ENCODE measurements at places on chromosomes 12 and 14.
A peak's percentile ranks its signal among the peaks of the same experiment; 100 is the strongest.

GRCh38 chr12:50059440-50060119 lies 2.2 kb downstream of the ASIC1 start:
- DNase-seq, result no peak

DNA sequence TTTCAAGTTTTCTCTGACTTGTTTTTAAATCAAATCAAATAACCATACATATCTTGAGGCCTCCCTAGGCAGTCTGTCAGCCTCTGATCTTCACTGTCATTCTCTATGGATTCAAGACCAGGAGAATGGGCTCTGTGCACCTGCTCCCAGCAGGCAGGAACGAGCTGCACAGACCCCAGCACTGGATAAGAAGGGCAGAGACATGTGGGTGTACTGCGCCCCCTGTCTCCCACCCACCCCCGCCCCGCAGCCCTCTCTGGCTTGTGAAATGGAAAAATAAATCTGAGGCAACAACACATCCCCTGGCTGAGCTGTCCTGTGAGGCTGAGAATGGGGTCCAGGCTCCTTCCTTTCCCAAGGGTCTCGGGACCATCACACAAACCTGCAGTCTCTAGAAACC lies 26.3 kb downstream of the CLMN start:
- no peak for DNase-seq

- DNase-seq, result no peak
These were observed 27.2 kb downstream of the NGB start for GRCh38 chr14:77243853-77244252.

GRCh38 chr14:72546344-72547016 lies 347.4 kb downstream of the DPF3 start:
- no peak for DNase-seq

DNA sequence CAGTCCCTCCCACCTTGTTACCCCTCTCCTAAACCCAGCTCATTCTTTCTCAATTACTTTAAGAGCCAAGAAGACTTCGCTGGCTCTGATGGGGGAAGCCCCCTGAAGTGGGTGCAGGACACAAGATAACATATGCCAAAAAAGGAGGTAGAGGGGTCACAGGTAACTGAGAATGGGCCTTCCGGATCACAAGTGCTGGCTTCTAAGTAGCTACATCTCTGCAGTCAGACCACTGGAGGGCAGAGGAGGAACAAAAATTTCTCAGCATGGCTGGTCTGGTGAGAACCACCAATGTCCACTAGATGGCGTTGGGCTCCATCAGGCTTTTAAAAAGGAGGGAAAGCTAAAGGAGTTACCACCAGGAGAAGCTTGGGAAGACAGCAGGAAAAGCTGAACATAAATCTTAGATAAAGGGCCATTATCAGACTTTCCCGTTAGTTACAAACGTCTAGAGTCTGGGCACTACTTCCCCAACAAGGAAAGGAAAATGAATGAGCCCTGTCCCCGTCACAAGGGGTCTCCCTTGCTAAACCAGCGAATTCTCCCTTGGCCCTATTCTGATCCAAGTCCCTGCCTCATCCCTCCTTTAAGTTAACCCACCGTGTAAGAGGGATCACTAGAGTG lies 11.6 kb upstream of the CDH24 start:
- DNase-seq, result peak; percentile 83

DNA sequence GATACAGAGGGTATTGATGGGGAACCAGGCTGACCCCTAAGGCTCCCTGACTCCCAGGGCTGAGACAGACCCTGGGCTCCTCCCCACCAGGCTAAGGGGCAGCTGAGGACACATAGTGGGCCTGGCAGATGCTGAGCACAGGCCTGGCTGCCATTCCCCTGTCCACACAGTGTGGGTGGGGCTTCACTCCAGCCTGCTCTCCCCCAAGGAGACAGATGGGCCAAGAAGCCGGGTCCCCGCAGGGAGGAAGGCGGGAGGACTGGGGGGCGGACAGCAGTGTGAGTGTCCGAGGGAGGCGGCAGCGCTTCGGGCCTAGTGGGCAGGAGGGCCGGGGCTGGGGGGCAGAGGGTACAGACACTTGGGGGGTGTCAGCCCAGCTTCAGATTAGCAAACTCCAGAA lies 32.0 kb downstream of the RFLNA start:
- DNase-seq, result no peak

- no peak for DNase-seq
These were observed 434.4 kb upstream of the PDE3A start for GRCh38 chr12:19933924-19934323.

DNA sequence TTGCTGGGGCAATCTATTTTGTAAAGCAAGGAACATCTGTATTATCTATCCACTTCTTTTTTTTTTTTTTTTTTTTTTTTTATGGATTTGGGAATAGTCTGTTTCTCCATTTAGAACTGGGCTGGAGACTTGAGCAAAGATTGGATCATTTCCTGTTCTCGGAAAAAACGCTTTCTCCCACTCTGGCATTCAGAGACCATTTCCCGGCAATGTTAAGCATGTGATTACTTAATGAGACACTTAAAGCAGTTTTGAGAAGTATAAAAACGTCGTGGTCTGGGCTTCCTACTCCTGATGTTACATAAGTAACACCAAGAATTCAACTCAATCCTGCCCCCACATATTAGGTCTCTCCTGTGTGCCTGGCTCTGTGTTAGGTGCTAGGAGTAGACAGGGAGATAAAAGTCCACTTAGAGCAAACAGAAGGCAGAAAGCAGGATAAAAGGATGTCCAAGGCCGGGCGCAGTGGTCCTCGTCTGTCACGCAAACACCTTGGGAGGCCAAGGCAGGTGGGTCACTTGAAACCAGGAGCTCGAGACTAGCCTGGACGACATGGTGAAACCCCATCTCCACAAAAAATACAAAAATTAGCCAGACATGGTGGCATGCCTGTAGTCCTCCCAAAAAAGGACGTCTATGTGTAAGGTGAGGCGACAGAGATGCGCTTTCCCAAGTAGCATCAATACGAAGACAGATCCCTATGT lies 152.1 kb upstream of the GSC start:
- no peak for DNase-seq

- DNase-seq, result no peak
These were observed 407.0 kb upstream of the SEL1L start for GRCh38 chr14:81940651-81941050.

GRCh38 chr12:54356951-54357356 lies 7.3 kb downstream of the GPR84 start:
- DNase-seq, result no peak

GRCh38 chr12:83389237-83389996 lies 702.7 kb downstream of the TMTC2 start:
- DNase-seq, result no peak

- DNase-seq, result no peak
These were observed 348.8 kb downstream of the PDZRN4 start for GRCh38 chr12:41536813-41537490.

GRCh38 chr14:42929806-42930480 lies 1323.3 kb downstream of the LRFN5 start:
- DNase-seq, result no peak

GRCh38 chr14:99601361-99601831 lies 2.6 kb downstream of the CCDC85C start:
- no peak for DNase-seq

GRCh38 chr12:83198291-83199015 lies 511.7 kb downstream of the TMTC2 start:
- DNase-seq, result no peak

DNA sequence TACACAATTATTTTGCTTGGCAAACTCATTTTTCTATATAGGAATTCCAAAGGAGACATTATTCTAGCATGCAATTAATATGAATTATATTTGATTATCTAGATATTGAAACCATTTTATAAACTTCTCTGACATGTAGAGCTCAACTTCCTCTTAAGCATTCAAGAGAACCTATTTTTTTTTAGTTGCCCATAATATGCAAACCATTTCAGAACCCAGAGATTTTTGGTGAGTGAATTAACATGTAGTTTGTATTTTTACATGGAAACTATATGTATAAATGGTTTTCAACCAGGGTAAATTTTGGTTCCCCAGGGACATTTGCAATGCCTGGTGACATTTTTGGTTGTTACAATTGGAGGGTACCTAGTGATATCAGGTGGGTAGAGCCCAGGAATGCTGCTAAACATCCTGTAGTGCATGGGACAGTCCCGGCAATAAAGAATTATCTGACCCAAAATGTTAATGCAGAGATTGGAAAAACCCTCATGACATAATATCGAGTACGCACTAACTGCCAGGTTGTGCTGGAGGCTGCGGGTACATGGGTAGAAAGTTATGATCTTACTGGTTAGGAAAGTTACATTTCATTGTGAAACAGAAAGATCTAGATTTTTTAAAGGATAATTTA lies 338.9 kb upstream of the GARIN2 start:
- DNase-seq, result no peak

GRCh38 chr14:44420226-44420625 lies 86.9 kb downstream of the FSCB start:
- no peak for DNase-seq

GRCh38 chr12:123024819-123025391 lies 44.4 kb downstream of the ARL6IP4 start:
- no peak for DNase-seq

- DNase-seq, result no peak
These were observed 121.7 kb downstream of the CCER1 start for GRCh38 chr12:90833228-90833627.

DNA sequence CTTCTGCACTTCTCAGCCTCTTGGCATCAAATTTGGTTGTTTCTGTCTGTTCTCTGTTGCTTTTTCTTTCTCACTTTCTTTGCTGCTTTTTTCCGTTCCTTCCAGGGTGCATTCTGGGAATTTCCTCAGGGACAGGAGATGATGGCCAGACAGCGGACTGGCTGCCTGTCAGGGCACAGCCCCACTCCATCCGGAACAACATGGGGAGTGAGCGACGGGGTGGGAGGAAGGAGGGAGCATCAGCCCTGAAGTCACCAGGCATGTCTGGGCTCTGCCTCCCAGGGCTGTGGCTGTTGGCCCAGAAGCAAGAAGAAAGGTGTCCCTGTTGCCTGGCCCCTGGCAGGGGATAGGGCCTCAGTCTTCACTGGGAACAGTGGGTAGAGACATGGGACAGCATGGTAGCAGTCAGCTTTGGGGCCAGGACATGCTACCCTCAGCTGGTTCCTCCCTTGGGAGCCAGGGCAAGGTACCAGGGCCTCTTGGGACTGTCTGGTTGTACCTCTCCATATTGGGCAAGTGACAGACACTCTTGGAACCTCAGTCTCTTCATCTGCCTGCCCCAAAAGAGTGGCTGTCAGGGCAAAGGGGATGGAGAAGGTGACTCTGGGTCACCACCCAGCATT lies 8.6 kb downstream of the PGF start:
- no peak for DNase-seq

- DNase-seq, result peak; percentile 94
These were observed at the start of gene PCK2 for GRCh38 chr14:24093901-24094840. PCK2 (plus strand) TSS chr14:24094311; CDS start chr14:24094406, 95 bp downstream.

DNA sequence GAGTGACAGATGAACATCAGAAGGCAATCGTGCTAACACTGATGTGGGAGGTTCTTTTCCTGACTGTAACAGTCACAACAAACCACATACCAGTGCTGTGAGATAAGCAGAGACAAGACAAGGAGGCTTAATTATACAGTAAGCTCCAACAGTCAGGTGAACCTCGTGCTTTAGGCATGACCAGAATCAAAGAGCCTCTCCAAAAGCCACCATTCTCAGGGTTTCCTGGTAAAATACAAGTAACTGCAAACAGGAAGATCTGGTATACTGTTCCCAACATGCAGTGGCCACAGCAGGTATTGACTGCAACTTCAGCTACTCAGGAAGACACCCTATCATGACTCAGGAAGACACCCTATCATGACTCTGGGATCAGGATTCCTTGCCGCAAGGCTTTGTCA lies 47.3 kb upstream of the GTF2A1 start:
- no peak for DNase-seq

DNA sequence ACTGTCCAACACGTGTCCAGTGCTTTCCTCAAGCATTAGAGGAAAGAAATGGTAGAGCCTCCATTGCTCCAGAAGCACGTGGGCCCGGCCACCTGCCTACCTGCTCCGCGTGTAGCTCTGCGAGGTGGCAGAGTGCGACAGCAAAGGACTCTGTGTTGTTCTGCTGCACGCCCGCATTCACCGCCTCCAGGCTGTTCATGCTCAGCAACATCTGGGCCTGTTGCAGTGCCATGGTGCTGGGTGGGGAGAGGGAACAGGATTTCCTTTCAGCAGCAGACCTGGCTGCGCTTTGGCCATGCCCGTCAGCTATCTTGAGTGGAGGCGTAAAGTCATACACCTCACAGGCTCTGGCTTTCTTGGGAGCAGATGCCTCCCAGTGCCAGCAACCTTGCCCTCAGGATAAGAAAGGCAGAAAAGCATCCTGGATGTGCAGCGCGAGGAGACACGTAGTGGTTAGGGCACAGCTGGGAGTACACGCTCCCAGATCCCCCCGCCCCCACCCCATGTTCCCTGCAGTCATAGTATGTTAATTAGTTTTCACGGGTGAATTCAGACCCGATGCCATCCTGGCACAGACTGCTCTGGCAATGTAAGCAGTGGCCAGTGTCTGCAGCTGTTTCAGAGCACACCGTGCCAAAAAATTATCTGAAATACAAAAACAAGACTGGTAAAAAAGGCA lies 25.1 kb downstream of the ANAPC5 start:
- DNase-seq, result no peak

DNA sequence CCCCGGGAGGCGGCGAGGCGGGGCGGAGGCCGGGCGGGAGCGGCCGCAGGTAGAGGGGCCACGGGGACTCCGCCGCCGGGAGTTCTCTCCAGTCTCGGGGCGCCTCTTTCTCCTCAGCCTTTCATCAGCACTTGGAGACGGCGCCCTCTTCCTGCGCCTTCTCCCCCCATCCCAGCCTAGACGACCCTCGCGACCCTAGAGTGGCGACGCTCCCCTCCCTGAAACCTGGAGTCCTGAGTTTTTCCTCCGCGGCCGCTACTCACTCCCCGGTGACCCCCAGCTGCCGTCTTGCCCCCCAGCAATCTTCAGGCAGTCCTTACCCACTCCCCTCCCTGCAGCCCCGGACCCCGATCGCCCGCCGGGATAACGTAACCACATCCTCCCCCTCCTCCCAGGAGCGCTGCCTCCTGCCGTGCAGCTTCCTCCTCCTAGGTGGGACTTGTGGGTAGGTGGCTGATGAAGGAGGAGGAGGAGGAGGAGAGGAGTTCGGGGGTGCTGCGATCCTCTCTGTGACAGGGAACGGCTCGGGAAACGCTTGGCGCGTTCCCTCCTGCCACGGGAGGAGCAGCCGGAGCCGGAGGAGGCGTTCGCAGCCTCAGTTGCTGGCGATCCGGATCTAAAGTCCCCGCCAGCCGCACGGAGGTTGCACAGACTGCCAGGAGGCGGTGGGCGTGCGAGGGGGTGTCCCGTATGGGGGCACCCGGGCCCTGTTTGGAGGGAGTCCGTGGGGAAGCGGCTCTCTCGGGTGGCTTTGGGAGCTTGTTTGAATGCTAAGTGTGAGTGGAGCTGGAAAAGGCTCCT lies 891 bp downstream of the PLEKHA5 start:
- no peak for DNase-seq

DNA sequence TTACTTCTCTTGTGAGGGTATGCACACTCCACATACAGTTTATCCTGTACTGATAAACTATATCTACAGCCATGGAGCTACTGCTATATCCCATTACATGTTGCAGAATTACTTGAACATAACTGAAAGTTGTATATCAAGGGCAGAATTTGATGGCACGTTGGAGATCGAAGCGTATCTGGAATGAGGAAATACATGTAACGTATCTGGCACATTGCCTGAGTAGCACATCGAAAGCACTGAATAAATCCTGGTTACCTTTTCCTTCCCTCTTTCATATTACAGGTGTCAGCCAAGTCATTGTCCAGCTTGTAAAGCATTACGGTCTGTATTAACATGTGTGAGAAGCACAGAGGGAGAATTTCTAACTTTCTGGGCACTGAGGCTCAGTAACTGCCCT lies 42.1 kb upstream of the LIN7A start:
- no peak for DNase-seq

GRCh38 chr14:78451319-78451695 lies 281.1 kb downstream of the NRXN3 start:
- no peak for DNase-seq

Data from AG09319 (cell line).